NCI-H2107 (cell line): ENCODE measurements at places on chromosomes 6 and 20.
A peak's percentile ranks its signal among the peaks of the same experiment; 100 is the strongest.

GRCh38 chr20:59273739-59274357, 26.6 kb upstream of the EDN3 start:
- DNase-seq = no peak

GRCh38 chr6:133814797-133815196, 74.1 kb upstream of the TCF21 start:
- DNase-seq = no peak

DNA sequence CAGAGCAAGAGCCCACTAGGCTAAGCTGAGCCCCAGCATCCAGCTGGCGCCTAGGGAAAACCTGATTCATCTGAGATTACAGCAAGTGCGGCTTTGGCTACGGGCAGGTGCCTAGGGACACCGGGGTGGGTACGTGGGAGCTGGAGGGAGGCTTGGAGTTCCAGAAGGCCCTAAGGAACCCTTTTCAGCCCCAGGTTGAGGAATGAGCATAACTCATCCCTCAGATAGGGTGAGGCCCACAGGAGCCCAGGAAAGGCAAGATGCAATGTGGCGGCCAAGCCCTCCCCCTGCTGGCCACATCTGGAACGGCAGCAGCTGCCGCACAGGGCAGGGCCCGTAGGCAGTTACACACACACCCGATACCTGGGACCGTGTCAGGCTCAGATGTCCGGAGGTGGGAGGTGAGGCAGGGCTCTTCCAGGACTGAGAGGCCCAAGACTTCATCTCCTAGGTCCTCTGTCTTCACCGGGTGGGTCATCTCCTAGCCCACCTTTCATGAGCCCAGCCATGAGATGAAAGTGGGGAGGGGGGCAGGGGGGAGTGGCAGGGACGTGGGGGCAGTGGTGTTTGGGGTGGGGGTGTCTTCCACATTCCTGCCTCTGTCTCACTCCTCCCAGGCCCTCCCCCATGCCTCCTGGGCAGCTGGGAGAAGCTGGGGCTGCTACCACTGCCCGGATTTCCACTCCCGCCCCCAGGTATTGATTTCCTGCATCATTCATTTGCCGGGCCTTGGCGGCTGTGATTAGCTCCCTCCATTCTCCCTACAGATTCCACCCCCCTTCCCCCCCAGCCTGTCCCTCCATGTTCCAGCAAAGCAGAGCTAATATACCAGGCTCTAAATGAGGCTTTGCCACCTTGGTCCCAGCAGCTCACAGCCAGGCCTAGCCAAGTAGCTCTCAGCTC, 5.5 kb downstream of the MDGA1 start:
- peak; percentile 53 for DNase-seq

DNA sequence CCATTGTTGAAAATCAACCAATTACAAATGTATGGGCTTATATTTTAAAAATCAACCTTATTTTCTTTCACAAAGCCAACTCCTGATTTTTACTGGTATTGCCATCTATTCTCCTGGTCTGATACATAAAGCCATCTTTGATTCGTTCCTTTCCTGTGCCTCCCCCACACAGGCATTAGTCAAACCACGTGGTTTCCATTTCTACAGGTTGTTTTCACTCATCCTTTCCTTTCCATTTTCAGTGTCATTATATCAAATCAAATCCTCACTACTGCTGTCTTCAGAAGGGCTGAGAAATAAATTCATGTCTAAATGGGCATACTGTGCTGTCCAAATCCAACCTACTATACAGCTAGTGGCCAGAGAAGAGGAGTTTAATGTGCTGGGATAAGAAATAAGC, 281.3 kb downstream of the FOXC1 start:
- DNase-seq = no peak

- no peak for DNase-seq
Measured at GRCh38 chr6:116465246-116465645, 4.1 kb downstream of the CALHM6 start.

DNA sequence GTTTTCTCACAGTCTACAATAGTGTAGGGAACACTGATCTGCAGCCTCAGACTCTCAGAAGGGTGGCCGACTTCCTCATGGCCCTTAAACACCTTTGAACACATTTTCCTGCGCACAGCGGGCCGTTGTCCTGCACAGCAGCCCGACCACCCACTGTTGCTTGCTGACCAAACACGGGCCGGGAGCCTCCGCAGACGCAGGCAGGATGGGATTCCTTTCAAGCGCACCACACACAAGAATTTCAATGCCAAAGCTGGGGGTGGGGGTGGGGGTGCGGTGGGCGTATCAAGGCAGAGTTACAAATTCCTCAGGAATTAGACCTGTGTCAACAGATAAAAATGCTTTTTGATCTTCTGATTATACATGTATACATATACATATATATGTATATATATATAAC, 74.5 kb downstream of the HUS1B start:
- DNase-seq = no peak
